Activated CD4-positive, alpha-beta T cell treated with anti-CD3 and anti-CD28 coated beads, Interleukin-2, amount 10 ng/mL, durations not matched to agents 24 days and 14 days (primary cell): ENCODE measurements at places on chromosomes 6 and 20. TPM values are rescaled to one million over a fixed set of nuclear protein-coding genes. Genes with fewer than 3 reads are reported as not detected.

The KCNK5 gene
- total RNA-seq = 33.8 and 35.3 TPM in 2 replicates

The DDAH2 gene
- total RNA-seq = 4.8 and 5.6 TPM in 2 replicates

The FAM110A gene
- 13.3 and 15.4 TPM in 2 replicates for total RNA-seq

The BHLHE23 gene
- not detected in 2 replicates for total RNA-seq

The TNF gene
- 294 and 303 TPM in 2 replicates for total RNA-seq

The NNAT gene
- total RNA-seq = 0.16 TPM in 1 of 2 replicates, not detected in the other

The GINS1 gene
- 43.0 and 43.2 TPM in 2 replicates for total RNA-seq

The SUMO4 gene
- total RNA-seq = 10.1 and 10.9 TPM in 2 replicates

The GPX5 gene
- not detected in 2 replicates for total RNA-seq

The WFDC8 gene
- not detected in 2 replicates for total RNA-seq

The RGS17 gene
- total RNA-seq = not detected in 2 replicates

The GFOD1 gene
- total RNA-seq = 9.8 and 10.2 TPM in 2 replicates

The AFDN gene
- total RNA-seq = 40.8 and 42.2 TPM in 2 replicates

The GJA10 gene
- total RNA-seq = not detected in 2 replicates

The PPP1R16B gene
- 133 TPM in 2 replicates for total RNA-seq

The BPIFA1 gene
- not detected in 2 replicates for total RNA-seq

The SLC25A27 gene
- 0.07 and 0.28 TPM in 2 replicates for total RNA-seq

The NFATC2 gene
- total RNA-seq = 65.0 and 66.4 TPM in 2 replicates

The ABHD16B gene
- 0.19 TPM in 1 of 2 replicates, not detected in the other for total RNA-seq

The PRDM13 gene
- total RNA-seq = 0.05 TPM in 1 of 2 replicates, not detected in the other

The EYS gene
- not detected in 2 replicates for total RNA-seq

The RANBP9 gene
- 52.6 and 56.2 TPM in 2 replicates for total RNA-seq

The UBE2C gene
- total RNA-seq = 113 and 115 TPM in 2 replicates

The DEF6 gene
- 103 and 113 TPM in 2 replicates for total RNA-seq

The GRIK2 gene
- total RNA-seq = not detected in 2 replicates

The PGC gene
- not detected in 2 replicates for total RNA-seq

The HLA-DQA2 gene
- 0.45 and 0.65 TPM in 2 replicates for total RNA-seq

The OPRM1 gene
- total RNA-seq = not detected in 2 replicates

The MYT1 gene
- total RNA-seq = not detected in 2 replicates

The LY86 gene
- 1.2 TPM in 2 replicates for total RNA-seq

The OPRL1 gene
- total RNA-seq = 0.23 and 0.28 TPM in 2 replicates

The GLP1R gene
- 0.09 TPM in 2 replicates for total RNA-seq

The SIRPB1 gene
- 0.82 and 2.8 TPM in 2 replicates for total RNA-seq

The COQ3 gene
- total RNA-seq = 13.4 and 14.4 TPM in 2 replicates

The BMP7 gene
- total RNA-seq = 0.07 TPM in 1 of 2 replicates, not detected in the other

The TSHZ2 gene
- 28.0 and 29.5 TPM in 2 replicates for total RNA-seq

The ACSS1 gene
- 13.0 and 13.5 TPM in 2 replicates for total RNA-seq

The CYP24A1 gene
- total RNA-seq = not detected in 2 replicates

The POPDC3 gene
- not detected in 2 replicates for total RNA-seq

The CMTR1 gene
- 56.4 and 57.1 TPM in 2 replicates for total RNA-seq

The LHFPL5 gene
- total RNA-seq = not detected in 2 replicates

The FNDC1 gene
- total RNA-seq = not detected in 2 replicates

The DEFB124 gene
- not detected in 2 replicates for total RNA-seq

The SAPCD1 gene
- total RNA-seq = 15.0 and 17.7 TPM in 2 replicates

The TMEM244 gene
- not detected in 2 replicates for total RNA-seq

The ZNF391 gene
- 0.70 and 0.92 TPM in 2 replicates for total RNA-seq

The OR12D3 gene
- not detected in 2 replicates for total RNA-seq

The MICB gene
- total RNA-seq = 32.8 and 35.5 TPM in 2 replicates

The FBXO5 gene
- total RNA-seq = 34.9 and 36.4 TPM in 2 replicates

The VARS2 gene
- 74.8 and 84.2 TPM in 2 replicates for total RNA-seq

The ARMH2 gene
- 0.30 and 0.31 TPM in 2 replicates for total RNA-seq

The ECT2L gene
- not detected in 2 replicates for total RNA-seq

The IL17F gene
- total RNA-seq = not detected in 2 replicates

The PRIM2 gene
- total RNA-seq = 37.5 and 41.3 TPM in 2 replicates

The ARID1B gene
- 61.7 and 67.5 TPM in 2 replicates for total RNA-seq

The OLIG3 gene
- total RNA-seq = not detected in 2 replicates
